ENCODE measurements at places on chromosomes 13 and 19.

DNA sequence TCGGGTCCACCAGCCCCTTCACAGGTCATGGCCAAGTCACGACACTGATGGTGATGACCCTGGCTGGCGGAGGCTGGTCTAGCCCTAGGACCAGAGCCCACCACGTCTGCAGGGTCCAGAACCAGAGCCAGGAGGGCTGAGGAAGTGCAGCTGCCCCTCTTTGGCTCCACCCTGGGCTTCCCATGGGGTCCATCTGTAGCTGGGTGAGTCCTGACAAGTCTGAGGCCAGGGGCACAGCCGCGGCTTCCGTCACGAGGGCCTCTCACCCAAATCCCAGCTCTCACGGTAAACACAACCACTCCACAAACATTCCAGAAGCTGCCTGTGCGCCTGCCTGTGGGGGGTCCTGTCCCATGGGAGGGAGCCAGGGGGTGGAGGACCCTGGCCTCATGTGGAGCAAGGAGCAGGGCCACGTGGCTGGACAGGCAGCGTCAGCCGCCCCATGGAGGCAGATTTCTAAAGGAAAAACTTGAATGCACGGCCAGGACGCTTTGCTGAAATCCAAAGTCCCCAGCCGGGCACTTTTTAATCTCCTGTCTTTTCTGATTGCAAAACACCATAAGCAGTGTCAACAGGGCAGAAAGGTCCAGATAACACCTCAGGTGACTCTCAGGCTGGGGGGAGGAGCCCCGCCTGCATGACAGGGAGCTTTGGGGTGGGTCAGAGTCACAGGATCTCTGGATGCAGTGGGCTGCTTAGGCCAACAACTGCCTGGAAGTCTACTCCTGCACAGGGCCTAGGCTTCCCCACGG is 29.9 kb downstream of the CEBPG start:
- DNase-seq, result no peak

- no peak for DNase-seq
Measured at GRCh38 chr13:66530158-66530557, 700.0 kb downstream of the PCDH9 start.

DNA sequence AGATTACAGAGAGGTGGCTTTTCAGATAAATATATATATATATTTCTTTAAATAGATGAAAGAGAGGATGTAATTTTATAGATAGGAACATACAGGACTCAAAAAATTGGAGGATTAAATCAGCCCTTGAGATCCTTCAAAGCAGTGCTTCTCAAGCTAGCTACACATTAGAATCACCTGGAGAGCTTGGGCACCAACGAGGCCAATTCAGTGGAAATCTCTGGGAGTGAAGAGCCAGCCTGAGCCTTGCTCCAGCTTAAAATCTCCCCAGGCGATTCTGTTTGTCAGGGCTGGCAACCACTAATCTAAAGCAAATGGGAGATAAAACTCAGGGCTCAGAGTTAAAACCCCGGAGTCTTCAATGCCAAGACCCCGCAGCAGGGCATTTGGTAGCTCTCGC is 15.0 kb upstream of the CLN5 start:
- DNase-seq, result no peak

DNA sequence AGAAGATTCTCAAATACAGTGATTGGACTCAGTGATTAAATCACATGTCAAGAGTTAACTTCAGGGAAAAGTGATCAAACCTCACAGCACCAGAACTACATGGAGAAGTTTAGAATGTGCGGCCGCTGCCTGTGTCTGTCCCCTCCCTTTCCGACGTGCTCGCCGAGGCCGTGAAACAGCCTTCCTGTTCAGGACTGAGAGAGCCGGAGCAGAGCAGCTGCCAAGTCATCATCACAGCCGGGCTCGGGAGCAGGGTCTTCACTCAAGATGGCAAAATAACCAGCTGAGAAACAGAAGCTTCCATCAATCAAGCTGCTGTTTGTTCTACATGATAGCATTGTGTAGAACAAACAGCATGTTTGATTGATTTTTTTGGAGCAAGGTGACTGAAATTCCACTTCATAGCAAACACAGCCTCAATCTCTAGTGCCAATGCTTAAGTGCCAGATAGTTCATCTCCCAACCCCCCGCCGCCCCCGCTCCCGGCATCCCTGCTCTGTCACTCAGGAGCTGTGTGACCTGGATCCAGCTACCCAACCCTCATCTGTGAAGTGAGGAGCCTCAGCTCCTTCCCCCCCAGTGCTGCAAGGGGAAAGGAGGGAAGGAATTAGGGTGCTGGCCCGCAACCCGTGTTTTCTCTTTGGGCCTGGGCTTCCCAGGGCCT is 70.6 kb downstream of the HSPH1 start:
- DNase-seq, result peak; percentile 36

- no peak for DNase-seq
Measured at GRCh38 chr19:50542943-50543342, 25.3 kb downstream of the LRRC4B start.

- peak; percentile 81 for DNase-seq
Measured at GRCh38 chr19:12766051-12766521, 9.3 kb downstream of the HOOK2 start.

DNA sequence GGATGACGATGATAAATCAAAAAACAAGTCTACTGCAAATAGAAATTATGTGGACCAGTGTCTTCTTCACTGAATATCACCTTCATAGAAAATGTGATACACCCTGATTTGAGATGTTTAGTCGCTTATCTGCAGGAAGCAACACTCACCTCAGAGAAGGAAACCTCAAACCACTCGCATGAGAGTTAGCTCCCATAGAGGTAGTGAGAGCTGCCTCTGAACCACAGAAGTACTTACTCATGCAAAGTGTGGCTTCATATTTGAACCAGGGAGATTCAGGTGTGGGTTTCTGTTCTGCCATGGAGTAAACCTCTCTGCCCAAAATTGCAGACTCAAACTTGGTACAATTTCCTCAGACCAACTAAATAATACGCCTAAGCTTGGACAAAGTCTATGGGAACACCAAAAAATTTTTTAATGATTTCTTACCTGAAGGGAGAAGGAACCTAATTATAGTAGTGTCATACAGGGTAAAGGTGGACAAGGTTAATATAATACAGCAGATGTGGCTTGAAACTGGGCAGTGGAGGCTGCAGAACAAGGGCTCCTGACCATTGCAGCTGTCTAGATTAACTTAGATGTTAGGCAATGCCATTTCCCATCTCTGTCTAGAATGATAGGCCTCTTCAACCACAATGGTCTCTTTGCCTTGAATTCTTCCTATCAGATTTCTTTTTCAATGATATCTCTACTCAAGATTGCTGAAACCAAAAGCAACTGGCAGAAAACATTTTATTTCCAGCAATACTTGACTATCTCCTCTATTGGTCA is 29.6 kb upstream of the RCBTB2 start:
- no peak for DNase-seq

GRCh38 chr13:45108716-45109101 is 11.6 kb upstream of the GTF2F2 start:
- DNase-seq, result no peak

DNA sequence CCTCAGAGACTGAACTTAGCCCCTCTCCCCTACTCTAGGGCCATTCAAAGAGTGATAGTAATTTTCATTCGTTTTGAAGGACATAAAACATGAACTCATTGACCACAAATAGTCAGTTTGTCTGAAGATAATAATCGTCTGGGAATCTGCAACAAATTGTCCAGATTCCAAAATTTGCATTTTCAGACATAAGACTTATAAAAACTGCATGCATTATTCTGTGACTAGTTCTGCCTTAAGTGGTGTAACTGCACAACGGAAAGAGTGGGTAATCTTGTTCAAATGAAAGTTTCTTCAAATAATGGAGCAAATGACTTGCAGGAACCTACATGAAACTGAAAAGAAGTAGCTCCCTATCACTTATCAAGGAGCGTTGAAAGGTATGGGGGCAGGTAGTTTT is 8.4 kb downstream of the CSNK1A1L start:
- DNase-seq, result no peak

DNA sequence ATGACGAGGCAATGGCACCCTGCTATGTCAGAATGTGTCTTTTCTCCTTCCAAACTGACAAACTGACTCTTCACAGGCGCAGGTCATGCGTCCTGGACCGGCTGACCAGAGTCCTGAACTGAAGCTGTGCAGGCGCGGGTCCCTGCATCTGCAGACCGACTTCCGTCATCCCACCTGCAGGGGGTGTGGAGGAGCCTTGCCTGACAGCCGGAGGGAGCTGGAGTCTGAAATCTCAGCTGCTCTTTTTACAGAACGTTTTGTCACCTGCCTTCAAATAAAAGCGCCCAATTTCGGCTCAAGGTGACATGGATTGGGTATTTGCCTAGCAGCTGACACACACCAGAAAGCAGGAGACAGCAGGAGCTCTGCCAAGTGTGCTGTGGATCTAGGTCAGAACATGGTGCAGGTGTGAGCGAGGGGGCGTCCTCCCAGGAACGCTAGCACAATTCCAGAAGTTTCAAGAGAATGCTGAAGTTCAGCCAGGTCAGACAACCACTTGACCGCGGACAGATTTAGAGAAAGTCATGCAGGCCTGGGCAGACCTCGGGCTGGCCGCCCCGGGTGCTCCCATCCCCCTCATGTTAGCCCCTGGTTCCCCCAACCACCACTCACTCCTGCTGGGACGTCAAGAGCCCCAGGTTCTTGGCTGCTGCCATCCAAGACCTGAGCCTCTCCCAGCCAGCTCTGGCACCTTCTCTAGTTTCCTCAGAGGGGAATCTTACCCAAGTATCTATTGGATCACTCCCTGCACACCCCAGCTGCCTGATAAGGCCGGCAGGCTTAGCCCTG is 32.8 kb downstream of the ELL start:
- DNase-seq, result no peak

DNA sequence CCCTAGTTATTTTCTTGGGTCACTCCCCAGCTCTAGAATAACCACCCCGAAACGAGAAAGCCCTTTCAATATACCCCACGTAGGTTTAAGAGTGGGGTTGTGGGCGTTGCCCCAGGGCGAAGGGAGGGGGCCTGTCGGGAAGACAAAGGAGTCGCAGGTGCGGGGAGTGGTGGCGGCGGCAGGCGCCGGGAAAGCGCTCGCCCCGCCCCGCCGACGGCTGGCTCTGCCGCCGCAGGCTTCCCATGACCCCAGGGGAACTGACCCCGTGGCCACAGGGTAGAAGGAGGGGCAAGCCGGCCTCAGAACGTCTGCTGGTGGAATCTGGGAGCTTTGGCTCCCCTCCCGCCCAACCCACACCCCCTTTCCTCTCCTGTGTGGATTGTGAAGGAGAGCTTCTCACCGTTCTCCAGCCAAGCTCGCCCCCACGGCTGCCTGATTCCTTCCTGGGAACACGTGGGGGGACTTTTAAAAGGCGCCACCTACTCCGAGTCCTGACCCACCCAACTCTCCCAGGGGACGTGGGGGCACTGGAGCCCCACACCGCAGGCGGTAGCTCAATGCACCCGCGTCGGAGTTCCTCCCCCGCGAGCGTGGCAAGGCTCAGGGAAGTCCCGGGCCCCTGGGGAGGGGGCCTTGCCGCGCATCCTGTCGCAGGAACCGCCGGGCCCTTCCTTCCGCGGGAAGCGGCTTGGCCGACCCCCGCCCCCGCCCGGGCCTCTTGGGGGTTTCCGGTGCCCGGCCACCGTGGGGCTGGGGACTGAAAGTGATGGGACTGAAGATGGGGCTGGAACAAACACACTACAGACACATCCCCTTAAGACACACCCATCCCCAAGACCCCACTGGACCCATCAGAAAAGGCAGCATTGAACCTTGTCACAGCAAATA is 5.5 kb downstream of the IER2 start:
- DNase-seq, result peak; percentile 90

DNA sequence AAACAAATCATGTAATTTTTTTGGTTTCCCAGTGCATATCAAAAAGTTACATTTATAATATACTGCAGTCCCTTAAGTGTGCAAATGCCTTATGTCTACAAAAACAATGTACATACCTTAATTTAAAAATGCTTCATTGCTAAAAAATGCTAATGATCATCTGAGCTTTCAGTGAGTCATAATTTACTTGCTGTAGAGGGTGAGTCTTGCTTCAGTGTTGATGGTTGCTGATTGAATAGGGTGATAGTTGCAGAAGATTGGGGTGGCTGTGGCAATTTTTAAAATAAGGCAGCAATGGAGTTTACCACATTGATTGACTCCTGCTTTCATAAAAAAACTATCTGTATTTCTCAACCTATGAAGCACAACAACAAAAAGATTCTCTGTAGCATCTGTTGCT is 613.9 kb downstream of the TBC1D4 start:
- DNase-seq, result no peak

GRCh38 chr19:17333611-17334413 is 843 bp downstream of the ANO8 start:
- peak; percentile 64 for DNase-seq

GRCh38 chr13:44165889-44166496 is 207.6 kb upstream of the SERP2 start:
- DNase-seq, result no peak

DNA sequence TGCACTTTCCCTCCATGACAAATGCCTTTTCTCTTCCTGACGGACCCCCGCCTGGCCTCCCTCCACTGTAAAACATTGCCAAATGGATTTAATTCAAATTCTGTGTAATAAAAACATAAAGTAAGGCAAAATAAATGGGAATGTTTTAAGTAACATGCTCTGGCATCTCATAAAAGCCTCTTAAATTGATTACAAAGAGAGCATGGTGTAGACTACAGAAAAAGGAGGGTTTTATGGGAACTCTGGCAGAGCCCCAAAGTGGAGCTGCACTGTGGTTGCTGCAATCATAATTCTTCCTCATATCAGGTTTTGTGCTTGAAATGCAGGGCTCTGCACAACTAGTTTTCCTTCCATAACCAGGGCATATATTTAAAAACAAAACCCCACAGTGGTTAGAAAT is 44.3 kb upstream of the SIAH3 start:
- DNase-seq, result no peak

DNA sequence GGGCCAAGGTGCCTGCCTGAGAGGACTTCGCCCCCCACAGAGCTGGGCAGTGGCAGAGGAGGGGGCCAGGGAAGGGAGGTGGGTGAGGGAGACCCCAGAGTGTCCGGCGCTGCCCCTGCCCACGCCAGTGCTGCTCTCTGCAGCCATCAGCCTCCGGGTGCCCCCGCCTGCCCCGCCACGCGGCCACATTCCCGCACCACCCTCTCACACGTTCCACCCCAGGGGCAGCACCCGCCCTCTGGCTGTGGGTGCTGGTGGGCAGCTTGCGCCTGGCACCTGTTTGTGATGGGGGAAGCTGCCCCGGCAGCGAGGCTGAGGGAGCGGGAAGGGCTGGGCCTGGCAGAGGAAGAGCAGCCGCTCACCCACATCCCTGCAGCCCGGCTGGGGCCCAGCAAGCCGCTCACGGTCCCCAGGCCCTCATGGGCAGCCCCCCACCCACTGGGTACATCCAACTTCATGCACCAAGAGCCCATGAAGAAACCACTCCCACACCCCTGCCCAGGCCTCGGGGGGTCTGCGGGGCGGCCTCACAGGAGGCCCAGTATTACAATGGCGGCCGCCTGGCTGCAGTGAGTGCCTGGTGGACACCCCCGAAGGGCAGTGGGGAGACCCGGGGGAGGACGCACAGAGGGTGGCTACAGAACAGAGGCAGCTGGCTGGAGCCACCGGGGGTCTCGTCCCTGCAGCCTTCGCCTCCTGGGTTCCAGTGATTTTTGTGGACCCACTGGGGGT is 14.0 kb downstream of the SBNO2 start:
- no peak for DNase-seq

All from fibroblast of pulmonary artery (primary cell).